ENCODE measurements at places on chromosomes 11 and 22. TPM values are rescaled to one million over a fixed set of nuclear protein-coding genes. Genes with fewer than 3 reads are reported as not detected.

- H3K27ac ChIP-seq = no peak overlapping the region
- no peaks in the 10 kb centered on the region for H3K4me1 ChIP-seq
- peaks cover 5% of the 10 kb centered on the region for H3K27me3 ChIP-seq
- DNase-seq = no peak
- H3K36me3 ChIP-seq = no peaks in the 10 kb centered on the region
Observed at GRCh38 chr22:22863001-22863400, 24.6 kb upstream of the IGLL5 start.

DNA sequence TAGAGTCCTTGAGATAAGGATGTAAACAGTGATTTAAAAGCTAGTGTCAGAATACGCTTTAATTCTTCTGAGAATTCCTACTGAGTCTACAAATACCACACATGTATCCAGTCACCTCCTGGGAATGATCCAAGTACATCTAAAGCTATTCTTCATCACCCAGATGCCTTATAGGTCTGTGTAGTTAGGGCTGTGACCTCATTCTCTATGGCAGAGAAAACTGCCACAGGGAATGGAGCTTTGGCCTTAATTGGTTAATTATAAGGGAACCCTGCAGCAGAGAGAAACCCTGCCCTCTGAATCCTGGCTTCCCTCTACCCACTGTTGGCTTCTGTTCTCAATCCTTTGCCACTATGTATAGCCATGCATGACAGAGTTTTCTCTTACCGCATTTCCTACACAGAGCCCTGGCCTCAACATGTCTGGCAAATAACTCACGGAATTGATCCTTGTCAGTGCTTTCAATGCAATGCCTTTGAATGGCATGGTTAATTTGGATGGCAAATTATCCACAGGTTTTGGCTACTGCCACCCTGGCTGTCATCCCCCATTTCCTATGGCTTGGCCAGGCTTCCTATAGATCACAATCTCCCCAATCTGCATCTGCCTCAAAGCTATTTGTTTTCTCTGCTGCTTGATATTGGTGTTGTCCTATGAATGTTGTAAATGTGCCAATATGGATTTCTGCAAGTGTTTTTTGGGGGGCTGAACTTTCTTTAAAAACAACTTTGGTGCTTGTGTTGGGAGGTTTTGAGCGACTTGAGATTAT, 2.9 kb downstream of the DIXDC1 start:
- peaks cover 12% of the 10 kb centered on the region for H3K4me1 ChIP-seq
- no peaks in the 10 kb centered on the region for H3K36me3 ChIP-seq
- peak overlapping the region; percentile 86 for H3K27ac ChIP-seq
- no peak overlapping the region for H3K4me3 ChIP-seq
- no peak for DNase-seq

GRCh38 chr11:78855116-78855515, 280.5 kb upstream of the NARS2 start:
- no peak overlapping the region for H3K4me3 ChIP-seq
- no peaks in the 10 kb centered on the region for H3K36me3 ChIP-seq
- H3K27me3 ChIP-seq = no peaks in the 10 kb centered on the region
- no peaks in the 10 kb centered on the region for H3K4me1 ChIP-seq

GRCh38 chr22:20211997-20212753, 55.9 kb downstream of the RTN4R start:
- H3K27me3 ChIP-seq = no peaks in the 10 kb centered on the region
- no peak overlapping the region for H3K4me3 ChIP-seq
- H3K27ac ChIP-seq = no peak overlapping the region

- DNase-seq = no peak
- no peaks in the 10 kb centered on the region for H3K36me3 ChIP-seq
- no peaks in the 10 kb centered on the region for H3K27me3 ChIP-seq
- H3K27ac ChIP-seq = no peak overlapping the region
- H3K4me3 ChIP-seq = no peak overlapping the region
- no peaks in the 10 kb centered on the region for H3K4me1 ChIP-seq
Observed at GRCh38 chr11:64044730-64045393, 9.1 kb downstream of the FLRT1 start.

Gene SSTR3
- not detected for total RNA-seq

Gene CCDC81
- 0.26 TPM for total RNA-seq
